ENCODE measurements at places on chromosomes 6 and 20. TPM values are rescaled to one million over a fixed set of nuclear protein-coding genes. Genes with fewer than 3 reads are reported as not detected.

DNA sequence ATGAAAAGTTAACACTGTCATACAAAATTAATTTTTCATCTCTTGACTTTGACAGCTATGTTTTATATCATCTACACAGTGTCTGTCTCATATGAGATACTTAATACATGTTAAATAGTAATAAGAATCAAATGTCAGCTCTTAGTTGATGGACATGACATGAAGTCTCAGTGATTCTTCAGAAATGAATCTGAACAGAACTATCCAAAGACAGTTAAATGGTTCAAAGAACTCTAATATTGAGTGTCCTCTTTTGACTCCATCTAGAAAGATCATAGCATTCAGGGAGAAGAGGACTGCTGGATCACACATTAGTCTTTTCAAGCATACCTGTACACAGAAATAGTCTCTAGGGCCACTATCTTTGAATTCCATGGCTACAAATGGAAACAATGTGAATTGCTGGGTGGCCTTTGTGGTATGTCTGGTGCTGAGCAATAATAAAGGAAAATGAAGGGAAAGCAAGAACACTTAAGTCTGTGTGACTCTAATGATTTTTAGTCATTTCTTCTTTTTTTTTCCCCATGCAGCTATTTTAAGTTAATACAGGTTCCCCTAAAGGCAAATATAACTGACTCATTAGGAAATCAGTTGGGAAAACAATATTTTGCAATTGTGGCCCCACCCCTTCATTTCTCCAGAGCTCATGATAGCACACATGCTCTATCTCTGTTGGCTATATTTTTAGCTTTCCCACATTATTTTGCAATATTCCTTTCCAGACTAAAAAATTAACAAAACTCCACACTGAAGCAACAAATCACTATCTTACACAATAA lies 367.5 kb downstream of the GRIK2 start:
- no peak for DNase-seq

- no peak for DNase-seq
Observed at GRCh38 chr6:99241905-99242534, 107.5 kb downstream of the FAXC start.

- DNase-seq = no peak
Observed at GRCh38 chr20:38674765-38675133, 49.5 kb upstream of the SLC32A1 start.

GRCh38 chr6:5706124-5707033 lies 300.3 kb downstream of the NRN1 start:
- no peak for DNase-seq

DNA sequence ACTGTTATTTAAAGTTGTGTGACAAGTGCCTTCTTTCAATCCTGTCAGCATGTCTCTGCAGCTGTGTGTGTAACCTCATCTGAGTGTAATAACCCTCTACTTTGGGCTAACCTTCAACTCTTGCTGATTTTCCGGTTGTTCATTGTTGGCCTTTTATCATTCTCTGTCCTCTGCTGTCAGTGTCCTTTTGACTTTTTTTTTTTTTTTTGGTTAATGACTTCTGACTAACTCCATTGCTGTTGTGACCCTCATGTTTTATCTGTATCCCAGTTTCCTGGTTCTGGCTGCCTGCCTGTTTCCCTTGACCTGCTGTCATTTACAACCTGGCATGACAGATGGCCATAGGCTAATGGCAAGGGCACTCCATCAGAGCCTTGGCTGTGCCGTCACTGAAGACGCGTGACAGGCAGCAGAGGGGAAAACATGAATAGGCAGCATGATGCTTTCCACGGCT lies 145.7 kb upstream of the MAN1A1 start:
- DNase-seq = no peak

DNA sequence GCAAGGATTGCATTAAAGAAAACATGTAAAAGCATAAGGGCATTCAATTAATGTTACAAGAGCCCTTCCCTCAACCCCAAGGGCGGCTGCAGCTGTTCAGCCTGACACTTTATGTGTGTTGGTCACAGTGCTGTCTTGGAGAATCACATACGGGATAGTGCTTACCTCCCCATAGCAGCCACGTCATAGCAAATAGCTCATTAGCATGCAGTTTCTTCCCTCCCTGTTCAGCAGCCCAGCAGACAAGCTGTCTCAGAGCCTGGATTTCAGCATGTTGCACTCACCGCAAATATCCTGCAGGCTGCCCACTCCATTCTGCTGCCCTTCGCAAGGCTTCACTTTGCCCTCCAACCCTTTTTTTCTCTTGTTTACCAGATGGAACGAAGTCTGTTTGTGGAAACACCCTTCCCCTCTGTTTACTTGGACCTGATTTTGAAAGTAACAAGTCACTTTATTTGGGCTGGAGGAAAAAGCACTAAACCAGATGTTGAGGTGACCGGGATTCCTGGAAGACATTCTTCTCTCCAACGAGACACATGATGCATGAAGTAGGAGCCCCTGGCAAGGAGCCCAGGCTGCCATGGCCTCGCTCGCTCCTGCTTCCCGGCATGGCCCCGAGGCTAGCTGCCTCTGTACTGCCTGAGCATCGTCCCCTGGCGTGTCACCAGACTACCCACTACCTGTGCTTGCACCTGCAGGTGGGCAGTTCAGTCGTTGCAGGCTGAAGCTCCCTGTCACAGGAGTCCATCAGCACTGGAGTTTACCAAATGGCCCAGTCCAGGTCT lies 151.6 kb upstream of the GMDS start:
- DNase-seq = no peak

POPDC3 gene
- not detected for total RNA-seq

DNA sequence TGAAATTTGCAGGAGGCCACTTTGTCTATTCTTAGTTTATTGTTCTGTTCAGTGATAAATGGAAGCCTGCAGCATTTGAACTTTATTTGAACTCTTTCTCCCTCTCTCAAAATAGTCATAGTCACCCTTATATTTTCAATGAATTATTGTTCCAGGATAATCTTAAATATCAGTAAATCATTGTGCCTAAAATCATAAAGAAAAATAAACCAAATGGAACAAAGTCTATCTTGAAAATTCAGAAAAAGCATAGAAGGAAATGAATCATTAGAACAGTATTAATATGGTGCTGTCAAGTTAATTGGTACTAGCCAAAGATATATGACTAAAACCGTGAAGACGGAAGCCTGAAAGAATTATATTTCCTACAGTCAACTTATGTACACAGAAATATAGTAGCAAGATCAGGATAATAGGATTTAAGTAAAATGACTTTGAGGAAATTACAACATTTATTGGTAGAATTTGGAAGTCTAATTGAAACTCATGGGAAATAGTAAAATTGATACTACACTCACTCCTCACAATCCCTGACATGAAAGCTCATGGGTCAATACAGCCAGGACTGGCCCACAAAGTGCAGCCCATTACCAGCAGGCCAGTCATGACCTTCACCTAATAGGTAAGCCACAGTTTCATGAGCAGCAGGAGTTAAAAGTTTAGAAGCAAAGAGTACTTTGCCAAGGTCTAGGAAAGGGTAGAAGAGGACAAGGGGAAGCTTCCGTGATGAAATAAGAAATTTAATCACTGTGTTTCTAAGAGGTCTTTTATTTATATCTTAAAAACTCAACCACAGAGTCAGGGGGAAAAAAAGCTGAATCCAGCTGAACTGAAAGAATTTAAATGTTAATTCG lies 119.9 kb upstream of the ENPP5 start:
- no peak for DNase-seq

DNA sequence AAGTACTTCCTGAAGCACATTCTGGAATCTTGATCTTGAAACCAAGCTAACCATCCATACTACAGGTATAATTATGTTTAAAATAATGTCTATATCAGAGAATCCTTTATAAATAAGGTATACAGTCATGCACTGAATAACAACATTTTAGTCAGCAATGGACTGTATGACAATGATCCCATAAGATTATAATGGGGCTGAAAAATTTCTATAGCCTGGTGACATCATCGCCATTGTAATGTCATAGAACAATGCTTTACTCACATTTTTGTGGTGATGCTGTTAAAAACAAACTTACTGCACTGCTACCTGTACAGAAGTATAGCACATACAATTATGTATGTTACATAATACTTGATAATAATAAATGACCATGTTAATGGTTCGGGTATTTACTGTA lies 31.8 kb downstream of the RNF146 start:
- no peak for DNase-seq

MYH7B gene
- 0.57 TPM for total RNA-seq

- DNase-seq = no peak
Observed at GRCh38 chr20:49597825-49598395, 30.0 kb upstream of the PTGIS start.

DSP gene
- 3.4 TPM for total RNA-seq

DNA sequence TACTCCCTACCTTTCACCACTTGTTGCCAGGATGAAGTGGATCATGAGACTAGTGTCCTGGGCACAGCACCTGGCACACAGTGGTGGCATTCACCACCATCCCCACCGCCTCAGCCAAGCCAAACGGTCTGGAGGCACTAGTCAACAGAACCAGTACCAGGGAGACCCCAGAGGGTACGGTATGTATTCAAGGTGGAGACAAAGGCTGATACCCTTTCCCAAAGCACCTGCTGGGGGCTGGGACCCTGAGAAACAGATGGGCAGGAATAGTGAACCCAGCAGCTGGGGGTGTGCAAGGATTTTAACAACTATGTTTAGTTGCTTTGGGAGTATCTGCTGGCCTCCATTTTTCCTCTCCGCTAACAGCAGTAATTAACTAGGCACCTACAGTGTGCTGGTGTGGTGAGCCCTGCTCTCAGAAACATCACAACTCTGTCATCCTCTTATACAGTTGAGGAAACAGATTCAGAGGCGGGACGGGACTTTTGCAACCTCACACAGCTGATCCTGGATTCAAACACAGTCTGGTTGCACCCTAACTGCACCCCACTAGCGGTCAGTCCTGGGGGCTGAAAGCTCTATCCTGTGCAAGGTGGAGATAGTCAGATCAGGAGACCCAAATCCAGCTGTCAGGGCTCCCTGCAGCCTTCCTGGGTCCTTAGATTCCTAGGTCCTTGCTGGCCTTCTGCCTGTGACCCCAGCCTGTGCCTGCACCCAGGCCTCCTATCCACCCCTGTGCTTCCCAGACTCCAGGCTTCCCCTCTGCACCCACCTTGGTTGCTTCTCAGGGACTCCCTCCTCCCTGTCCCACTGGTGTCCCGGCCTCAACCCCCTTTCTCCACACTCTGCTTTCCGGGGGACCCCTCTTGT lies 1.2 kb downstream of the SNTA1 start:
- no peak for DNase-seq

DNA sequence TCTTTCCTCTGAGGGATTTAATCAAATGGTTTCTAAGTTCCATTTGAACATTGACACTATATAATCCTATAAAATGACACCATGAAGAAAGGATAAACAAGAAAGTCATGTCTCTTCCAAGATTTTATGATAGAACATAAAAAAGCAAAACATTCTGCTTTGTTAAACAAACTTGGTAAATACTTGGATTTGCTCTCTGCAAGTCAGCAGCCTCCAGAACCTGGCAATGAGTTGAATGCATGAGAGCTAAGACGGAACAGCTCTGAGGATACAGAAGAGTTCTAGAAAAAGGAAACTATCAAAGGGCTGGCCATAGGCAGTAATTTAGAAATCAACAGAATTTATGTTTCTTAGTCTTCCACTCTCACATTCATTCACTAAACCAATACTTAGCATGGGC lies 656.0 kb upstream of the ID4 start:
- no peak for DNase-seq

COL10A1 gene
- not detected for total RNA-seq

Data from posterior vena cava (tissue), 2 donors.